ENCODE measurements at places on chromosomes 1 and 21.

DNA sequence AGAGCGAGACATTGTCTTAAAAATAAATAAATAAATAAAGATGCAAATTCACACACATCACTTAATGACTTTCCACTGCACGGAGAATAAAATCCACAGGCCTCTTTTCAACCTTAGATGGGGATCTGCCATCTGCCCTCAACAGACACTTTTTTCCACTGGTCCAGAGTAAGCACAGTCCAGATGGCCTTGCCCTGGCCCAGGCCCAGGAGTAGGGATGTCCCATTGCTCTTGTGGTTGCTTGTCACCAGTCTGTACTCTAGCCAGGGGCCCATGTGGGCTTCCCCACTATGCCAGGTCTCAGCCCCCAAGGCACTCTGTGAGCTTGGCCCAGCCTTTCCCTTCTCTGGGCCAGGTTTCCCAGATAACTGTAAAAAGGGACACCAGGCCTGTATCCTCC is 17.4 kb downstream of the PLOD1 start:
- DNase-seq, result no peak

DNA sequence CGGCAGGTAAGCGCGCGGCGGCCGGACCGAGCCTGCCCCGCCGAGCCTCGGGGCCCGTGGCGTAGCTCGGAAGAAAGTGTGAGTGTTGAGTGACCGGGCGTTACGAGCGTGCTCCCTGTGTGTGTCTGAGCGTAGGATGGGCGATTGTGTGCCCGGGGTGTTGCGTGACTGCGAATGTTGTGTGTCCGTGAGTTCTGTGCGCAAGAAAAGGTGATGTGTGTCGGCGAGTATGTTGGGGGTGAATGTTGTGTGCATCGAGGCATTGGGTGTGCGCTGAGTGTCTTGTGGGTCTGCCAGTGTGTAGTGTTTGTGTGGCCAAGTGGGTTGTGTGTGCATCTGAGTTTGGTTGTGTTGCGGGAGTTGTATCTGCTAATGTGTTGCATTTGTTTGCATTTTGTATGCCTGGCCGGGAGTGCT is 398 bp downstream of the PTPRU start:
- DNase-seq, result no peak

- DNase-seq, result no peak
Measured at GRCh38 chr1:26359981-26360806, 6.3 kb upstream of the CRYBG2 start.

- peak; percentile 23 for DNase-seq
Measured at GRCh38 chr1:41872074-41872473, 46.6 kb downstream of the HIVEP3 start.

GRCh38 chr1:94819945-94820746 is at the start of gene SLC44A3:
Gene SLC44A3 (plus strand): TSS chr1:94820357. CDS start chr1:94820452, 95 bp downstream.
- peak; percentile 5 for DNase-seq

DNA sequence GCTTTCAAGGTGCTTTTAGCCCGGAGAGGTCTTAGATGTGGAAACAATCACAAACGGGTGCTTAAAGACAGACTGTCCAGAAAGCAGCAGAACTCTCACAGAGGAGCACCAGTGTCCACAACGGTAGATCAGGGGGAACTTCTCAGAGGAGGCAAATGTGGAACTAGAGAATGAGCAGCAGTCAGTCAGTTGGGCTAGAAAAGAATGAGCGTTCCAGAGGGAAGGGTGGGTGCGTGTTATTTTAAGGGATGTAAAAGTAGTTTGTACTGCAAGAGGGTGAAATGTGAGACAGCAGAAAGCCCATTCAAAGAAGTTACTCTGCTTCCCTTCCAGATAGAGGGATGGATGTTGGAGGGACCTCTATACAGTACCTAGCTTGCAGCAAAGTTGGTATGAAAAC is 30.9 kb downstream of the RGS5 start:
- DNase-seq, result no peak

- no peak for DNase-seq
Measured at GRCh38 chr1:47759936-47760629, 237.1 kb downstream of the TRABD2B start.

Measured in CD14-positive monocyte (primary cell).